ENCODE measurements at places on chromosomes 3 and 15.

DNA sequence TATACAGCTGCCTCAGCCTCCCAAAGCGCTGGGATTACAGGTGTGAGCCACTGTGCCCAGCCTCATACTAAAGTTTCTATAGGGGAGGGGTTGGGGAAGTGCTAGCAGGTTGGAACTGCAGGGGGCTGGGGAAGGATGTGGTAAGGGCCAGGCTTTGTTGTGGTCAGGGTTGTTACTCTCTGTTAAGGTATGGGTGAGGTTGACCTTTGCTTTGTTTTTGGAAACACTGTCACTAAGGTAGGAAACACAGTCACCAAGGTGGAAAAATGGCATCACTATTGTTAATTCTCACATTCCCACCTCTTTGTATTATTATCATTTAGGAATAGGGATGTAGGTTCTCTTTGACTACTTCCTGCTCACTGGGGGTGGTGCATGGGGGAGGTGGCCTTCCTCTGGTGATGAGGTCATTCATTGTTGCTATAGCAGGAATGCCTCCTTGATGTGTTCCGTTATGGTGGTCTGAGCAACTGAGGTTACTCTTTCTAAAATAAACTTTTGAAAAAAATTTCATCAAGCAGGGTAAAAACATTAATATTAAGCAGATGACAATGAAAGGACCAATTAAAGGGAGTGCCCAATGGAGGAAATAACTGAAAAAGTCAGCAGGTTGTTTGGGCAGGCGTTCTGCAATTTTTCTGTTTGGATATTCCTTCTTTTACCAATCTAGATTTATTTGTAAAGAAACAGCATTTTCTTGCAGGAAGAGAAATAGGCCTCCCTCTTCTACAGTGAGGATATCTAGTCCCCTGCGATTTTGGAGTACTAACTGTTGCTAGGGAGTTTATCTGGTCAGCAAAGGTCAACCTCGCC is 150.5 kb downstream of the WDR76 start:
- peak; percentile 12 for DNase-seq

GRCh38 chr3:112134335-112135124 is 1.5 kb upstream of the GCSAM start:
- no peak for DNase-seq

- no peak for DNase-seq
Measured at GRCh38 chr15:20348291-20348899, 193.2 kb downstream of the GOLGA6L6 start.

DNA sequence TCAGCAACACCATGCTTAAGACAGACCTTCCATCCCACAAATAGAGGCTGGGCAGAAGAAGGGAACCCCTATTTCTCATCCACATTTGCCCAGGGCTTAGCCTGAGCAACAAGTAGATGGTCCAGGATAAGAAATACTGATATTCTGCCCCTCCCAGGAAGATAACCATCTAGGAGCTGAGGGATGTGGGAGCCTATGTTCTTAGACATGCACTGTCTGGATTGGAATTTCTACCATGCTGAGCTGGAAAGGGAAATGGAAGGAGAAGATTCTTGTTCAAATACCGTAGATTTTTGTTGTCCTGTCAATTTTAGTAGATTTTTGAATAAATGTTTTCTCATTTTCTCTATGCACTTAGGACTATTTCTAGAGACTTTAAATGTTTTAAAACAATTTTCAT is 450.7 kb upstream of the SEMA6D start:
- DNase-seq: no peak

- DNase-seq: no peak
Measured at GRCh38 chr15:77529394-77530159, 103.1 kb downstream of the LINGO1 start.

GRCh38 chr15:59205839-59206622 is 612 bp upstream of the LDHAL6B start:
- DNase-seq: no peak

GRCh38 chr3:138359148-138359918 is 11.0 kb downstream of the MRAS start:
- DNase-seq: no peak

- DNase-seq: no peak
Measured at GRCh38 chr3:4752201-4753072, 226.8 kb upstream of the BHLHE40 start.

DNA sequence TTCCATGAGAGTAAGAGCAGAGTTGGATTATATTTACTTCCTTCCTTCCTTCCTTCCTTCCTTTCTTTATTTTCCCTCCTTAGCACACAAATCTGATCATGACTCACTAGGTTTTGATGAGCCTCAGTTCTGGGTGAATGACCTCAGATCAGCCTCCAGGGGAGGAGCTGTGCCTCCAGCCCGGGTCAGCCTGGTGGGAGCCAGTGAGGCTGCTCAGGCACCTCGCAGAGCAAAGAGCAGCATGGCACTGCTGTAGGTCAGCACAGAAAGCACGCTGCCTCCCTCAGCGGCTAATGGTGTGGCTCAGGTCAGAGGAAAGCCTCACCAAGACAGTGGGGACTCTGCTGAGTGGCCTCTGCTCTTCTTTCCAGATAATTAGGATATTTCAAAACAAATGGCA is 108.5 kb downstream of the SYNPR start:
- no peak for DNase-seq

DNA sequence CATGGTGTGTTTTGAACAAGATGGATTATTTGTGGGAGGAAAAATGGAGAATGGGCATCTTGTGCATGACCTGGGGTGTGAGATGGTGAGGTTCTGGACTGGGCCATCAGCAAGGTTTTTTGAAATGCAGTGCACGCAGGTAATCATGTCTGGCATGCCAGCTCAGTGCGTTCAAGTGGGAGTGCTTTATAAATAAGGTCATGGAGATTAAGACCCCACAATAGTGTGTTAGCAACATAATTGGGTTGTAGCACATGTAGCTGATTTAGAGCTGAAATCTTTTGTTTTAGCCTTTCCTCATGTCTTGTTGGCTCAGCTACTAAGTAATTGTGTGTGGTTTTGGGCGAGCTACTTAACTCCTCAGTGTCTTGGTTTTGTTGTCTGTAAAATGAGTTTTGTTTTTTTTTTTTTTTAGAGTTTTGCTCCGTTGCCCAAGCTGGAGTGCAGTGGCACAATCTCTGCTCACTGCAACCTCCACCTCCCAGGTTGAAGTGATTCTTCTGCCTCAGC is 3.9 kb upstream of the CACNA1D start:
- no peak for DNase-seq

DNA sequence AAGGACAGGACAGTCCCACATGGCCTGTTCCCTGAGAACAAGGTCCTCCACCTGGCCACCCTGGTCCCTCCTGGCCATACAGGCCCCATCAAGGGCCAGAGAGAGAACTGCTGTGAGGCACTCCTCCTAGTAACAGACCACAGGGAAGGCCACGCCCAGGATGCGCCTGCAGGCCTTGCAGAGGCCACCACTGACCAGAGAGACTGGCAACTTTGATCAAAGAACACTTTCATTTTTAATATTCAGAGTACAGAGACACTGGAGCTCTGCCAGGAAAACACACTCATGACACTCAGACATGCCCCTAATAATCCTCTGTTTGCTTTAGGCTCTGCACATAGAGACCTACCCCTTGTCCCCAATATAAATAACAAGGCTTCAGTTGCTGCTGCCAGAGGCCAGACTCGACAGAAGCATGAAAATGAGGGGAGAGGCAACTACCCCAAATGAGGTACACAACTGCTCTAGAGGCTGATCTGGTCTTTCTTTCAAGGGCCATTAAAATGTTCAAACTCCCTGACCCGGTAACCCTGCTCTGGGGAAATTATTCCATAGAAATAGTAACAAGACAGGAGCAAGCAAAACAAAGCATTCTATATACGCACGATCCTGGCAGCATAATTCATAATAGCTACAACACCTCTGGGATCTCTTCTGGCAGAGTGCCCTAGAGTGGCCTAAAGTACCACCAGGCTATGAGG is 44.8 kb downstream of the CCDC12 start:
- no peak for DNase-seq

- DNase-seq: no peak
Measured at GRCh38 chr15:42131826-42132806, 24.3 kb downstream of the PLA2G4F start.

GRCh38 chr15:53013329-53013728 is 223.2 kb upstream of the ONECUT1 start:
- DNase-seq: no peak

- no peak for DNase-seq
Measured at GRCh38 chr3:178078953-178079352, 457.3 kb upstream of the KCNMB2 start.

- DNase-seq: no peak
Measured at GRCh38 chr3:108100906-108101660, 10.3 kb upstream of the CD47 start.

- DNase-seq: no peak
Measured at GRCh38 chr15:32685576-32685975, 32.2 kb upstream of the GREM1 start.

DNA sequence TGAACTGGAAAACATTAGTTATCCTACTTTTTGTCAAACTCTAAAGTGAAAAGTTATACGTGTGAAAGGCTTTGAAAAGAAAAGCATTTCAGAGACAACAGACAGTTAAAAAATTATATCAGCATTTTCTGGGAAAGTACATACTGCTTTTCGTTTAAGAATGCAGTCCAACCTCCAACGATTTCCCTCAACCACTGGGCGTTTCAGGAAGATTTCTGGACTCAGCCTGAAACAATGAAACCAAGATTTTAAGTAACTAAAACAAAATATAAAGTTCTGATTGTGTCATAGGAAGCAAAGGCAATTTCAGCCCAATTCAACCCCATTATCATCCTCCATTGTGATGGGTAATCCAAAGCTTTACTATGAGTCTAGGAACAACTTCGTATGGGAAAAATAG is 110.7 kb downstream of the PLD1 start:
- no peak for DNase-seq

DNA sequence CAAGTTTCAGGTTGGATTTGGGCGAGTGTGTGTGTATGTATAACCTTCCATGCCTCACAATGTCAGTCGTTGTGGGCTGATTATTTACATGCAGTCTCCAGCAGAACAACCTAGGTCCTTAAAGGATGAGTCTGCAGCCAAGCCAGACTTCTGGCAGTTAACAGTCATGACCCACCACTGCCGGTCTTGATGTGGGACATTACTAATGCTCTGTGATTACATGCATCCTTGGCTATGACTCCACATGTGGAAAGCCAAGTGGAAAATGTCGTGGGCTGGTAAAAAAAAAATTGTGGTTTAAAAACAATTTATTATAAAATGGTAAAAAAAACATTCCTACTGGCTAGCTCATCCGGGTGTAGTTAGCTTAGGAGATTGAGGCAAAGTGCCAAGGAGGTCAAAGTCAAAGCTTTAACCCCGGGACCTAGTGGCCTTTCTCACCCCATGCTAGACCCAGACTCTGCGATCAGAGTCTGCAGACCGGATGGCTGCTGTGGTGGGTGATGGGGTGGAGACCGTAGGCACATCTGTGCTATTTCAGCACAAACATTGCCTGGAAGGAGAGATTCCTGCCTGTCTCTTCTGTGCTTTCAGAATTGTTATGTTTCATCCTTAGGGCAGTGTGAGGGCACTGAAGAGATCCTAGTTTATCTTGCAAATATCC is 6.8 kb downstream of the RARRES1 start:
- DNase-seq: no peak

- DNase-seq: no peak
Measured at GRCh38 chr3:69746119-69746518, 6.9 kb downstream of the MITF start.

DNA sequence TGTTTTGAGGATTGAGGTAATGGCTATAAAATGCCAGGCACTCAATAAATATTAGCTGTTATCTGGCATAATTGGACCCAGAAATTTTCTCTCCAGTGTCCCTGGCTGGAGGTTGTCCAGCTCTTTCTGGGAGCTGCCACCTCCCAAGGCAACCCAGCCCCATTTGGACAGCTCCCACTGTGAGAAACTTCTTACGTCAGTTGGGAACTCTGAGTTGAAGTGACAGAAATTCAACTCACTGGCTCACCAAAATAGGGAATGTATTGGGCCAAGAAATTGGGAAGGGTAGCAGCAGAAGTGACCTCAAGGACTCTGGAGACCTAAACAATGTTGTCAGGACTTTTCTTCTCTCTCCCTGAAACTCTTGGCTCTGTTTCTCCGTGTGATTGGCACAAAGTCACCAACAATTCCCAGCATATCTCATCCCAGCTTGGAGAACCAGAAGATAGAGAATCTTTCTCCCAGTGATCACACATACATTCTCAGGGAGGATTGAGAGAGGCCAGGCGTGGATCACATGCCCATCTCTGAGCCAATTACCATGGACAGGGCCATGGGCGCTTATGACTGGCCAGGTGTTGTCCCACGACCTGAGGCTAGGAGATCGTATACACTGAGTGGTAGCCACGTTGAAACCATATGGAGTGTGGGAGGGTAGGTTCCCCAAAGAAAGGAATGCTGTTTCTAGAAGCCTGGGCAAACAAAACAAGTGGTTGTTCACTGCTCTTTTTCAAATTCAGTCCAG is 22.5 kb upstream of the HCN4 start:
- DNase-seq: no peak

Data from activated CD4-positive, alpha-beta T cell treated with anti-CD3 and anti-CD28 coated beads, Interleukin-2, amount 50 U/mL, for 1 hour (primary cell).